T-cell (primary cell): ENCODE measurements at places on chromosomes 7 and 10. TPM values are rescaled to one million over a fixed set of nuclear protein-coding genes. Genes with fewer than 3 reads are reported as not detected.
A peak's percentile ranks its signal among the peaks of the same experiment; 100 is the strongest.

Gene CRTAC1
- not detected for total RNA-seq

DNA sequence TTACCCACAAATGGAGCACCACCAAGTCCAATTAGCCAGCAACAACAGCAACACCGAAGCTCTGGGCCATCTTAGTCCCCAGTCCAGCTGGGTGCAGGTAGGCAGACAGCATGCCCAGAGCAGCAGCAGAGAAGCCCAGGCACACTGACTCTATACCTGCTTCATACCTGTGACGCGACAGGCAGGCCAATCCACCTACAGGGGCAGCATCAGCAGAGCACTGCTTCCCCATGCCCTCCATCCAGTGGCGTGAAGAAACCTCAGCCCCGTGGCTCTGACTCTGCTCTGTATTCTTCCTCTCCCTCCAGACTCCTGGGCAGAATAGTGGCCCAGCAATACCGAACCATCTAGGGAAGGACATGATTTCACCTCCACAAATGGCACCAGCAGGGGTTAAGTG, 191.7 kb downstream of the AKR1D1 start:
- DNase-seq = no peak

DNA sequence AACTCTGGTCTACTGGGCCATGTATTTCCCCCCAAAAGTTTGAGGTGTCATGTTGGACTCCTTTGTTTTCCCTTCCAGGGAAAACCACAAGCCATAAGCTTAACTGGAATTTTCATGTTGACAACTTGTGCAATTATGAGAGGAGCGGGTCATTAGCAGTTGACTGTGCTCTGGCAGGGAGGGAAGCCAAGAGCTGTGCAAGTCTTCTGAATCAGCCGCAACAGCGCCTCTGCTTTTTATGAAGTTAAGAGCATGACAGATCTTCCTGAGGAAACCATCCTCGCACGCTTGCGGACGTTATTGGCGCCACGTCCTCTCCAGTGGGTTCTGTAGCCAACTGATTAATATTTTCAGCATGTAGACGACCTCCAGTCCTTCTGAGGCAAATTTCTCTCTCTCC, 148.7 kb upstream of the MKI67 start:
- peak; percentile 8 for DNase-seq

Gene ACBD7
- total RNA-seq = not detected

DNA sequence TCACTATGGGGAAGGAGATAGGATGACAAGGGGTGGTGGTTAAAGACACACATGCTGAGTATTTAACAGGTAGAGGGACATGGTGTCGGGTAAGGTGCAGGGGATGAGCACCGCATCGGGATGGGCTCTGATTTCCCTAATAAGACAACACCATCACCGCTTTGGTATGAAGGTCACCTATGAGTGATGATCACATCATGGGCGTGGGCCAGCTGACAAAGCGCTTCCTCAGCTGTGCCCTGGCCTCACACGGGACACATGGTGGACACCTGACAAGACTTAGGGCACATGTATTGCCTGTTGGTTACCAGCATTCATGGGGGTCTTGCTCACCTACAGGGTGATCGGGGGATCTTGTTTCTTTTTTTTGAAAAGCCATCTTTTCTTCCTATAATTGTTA, 12.8 kb downstream of the C7orf57 start:
- DNase-seq = no peak

DNA sequence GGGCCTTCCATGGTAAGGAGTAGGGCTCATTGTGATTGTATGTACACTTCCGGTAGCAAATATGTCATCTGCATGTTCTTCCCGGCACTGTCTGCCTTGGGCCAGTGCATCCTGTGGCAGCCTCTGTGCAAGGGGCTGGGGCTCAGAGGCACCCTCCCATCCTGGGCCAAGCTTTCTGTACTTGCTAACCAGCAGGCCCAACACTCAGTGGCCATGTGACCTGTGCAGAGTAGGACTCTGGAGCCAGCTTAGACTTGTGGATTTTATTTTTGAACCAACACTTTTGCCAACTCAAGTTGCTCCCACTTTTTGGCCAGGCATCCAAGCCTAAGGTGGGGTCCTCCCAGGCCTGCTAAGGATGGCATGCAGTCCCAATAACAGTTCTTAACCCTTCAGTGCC, 25.0 kb downstream of the LDB3 start:
- DNase-seq = no peak

Gene TMEM184A
- total RNA-seq = 0.38 TPM

DNA sequence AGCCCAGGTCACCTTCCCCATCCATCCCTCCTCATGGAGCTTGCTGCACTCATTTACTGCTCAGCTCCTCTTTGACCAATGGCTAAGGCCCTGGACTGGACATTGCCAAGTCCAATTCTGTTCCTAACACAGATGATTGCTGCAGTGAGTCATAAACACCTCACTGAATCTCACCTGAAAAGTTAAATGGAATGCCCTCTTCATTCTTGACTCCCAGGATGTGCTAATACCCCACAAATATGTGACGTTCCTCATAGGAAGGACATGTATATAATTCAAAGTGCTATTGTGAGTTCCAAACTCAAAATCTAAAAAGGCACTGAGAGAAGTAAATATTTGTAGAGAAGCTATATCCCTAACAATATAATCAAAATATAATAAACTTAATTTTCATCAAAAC, 73.5 kb upstream of the DLX6 start:
- DNase-seq = no peak

Gene STOX1
- total RNA-seq = 0.63 TPM

DNA sequence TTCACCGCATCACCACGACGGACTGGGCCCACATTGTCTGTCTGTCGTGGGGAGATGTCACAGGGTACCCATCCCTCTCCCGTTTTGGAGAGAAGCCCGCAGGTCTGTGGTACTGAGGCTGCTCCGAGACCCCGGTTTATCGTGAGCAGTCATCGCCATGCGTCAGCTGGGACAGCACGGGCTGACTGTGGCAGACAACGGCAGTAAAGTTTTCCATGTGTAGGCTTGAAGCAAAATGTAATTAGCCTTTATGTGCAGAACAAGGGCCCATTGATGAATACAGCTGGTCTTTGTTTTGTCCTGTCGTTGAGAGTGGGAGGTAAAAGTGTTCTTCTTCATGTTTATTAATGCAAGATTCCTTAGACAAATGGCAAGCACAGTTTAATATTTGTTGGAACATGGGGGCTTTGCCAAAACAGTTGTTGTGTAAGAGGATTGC, 167.4 kb upstream of the SH2B2 start:
- no peak for DNase-seq

DNA sequence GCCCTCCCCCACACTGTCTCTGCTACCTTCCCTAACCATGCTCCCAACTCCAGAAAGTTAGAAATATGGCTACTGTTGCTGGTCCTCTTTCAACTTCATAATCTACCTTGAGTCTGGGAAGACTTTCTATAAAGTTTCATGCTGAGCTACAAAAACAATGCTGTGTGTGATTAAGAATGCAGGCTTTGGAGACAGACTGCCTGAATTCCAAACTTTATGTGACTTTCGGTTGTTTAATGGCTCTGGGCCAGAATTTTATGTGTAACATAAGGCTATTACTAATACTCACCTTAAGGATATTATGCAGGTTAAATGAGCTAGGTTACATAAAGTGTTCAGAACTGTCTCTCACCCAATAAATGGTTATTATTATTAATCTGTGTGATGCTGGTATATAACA, 19.1 kb downstream of the BET1 start:
- no peak for DNase-seq
